NCI-H1105 (cell line): ENCODE measurements at places on chromosomes 11 and 22.

DNA sequence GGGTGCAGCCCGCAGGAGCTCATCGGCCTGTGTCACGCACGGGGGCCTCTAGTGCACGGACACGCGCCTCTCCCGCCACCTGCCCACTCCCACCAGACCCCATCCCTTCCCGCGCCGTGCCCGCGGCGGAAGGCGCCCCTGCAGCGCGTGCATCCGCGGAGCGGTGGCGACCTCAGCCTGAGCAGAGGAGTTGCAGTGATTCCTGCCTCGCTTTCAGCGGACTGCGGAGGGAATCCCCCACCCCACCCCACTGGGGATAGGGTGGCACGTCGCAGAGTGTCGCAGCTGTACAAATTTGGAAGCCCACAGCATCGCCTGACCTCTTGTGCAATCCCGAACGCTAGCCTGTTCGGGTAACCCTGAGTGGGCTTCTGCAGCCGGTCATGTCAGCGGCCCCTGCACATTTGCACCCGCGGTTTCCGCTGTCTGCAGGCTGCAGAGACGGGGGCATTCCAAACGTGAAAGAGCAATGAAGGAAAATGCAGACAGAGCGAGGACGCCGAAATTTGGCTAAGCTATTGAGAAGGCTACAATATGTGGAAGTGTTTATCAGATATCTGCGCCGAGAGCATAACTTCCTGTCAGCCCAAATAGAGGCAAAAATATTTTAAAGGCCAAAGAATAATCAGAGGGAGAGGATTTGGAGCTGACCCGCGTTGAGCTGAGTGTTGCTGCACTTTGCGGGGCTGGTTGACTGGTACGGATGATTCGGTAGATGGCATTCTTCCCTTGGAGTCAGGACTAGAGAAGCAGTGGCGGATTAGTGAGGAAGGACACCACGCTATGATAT lies 617 bp upstream of the ARHGAP20 start:
- no peak for DNase-seq

GRCh38 chr11:34806875-34807274 lies 109.3 kb downstream of the APIP start:
- DNase-seq, result no peak

GRCh38 chr11:8794677-8795103 lies 112.1 kb downstream of the RPL27A start:
- DNase-seq, result no peak

GRCh38 chr11:43852057-43852636 lies 28.5 kb upstream of the ALKBH3 start:
- peak; percentile 19 for DNase-seq

GRCh38 chr11:84012171-84012826 lies 726.1 kb upstream of the CCDC90B start:
- DNase-seq, result no peak
